Lower lobe of right lung (tissue), 2 donors: ENCODE measurements at places on chromosomes 1 and 21. TPM values are rescaled to one million over a fixed set of nuclear protein-coding genes. Genes with fewer than 3 reads are reported as not detected.

- peaks cover 42% of the 10 kb centered on the region for H3K4me1 ChIP-seq
- H3K4me3 ChIP-seq, result no peak overlapping the region
- H3K27ac ChIP-seq, result no peak overlapping the region
- no peaks in the 10 kb centered on the region for H3K36me3 ChIP-seq
- DNase-seq, result no peak
These were observed 2.9 kb upstream of the FCMR start for GRCh38 chr1:206924592-206925105.

GRCh38 chr1:152972196-152972886 lies 1.9 kb downstream of the SPRR4 start:
- H3K27me3 ChIP-seq, result no peaks in the 10 kb centered on the region
- no peaks in the 10 kb centered on the region for H3K36me3 ChIP-seq

Gene MROH9
- 1.2 TPM for total RNA-seq

Gene CLCA4
- not detected for total RNA-seq

Gene ASTN1
- total RNA-seq, result 0.41 TPM

Gene TRABD2B
- 1.8 TPM for total RNA-seq
